ENCODE measurements at places on chromosomes 1 and 21.

DNA sequence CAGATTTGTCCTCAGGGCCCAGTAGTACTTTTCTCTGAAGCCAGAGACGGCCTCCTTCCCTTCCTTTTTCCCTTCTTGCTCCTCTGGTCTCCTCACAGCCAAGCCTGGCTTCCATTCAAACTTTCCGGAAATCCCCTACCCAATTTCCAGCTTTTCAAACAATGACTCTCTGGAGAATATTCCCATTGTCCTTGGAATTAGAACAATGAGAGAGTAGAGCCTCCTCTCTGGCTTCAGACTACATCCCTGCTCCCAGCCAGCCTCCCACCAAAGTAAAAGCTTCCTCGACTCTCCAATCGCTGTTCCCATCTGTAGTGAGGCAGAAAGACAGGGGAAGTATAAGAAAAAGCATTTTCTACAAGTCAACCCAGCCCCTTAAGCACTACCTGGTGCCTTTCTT is 77.7 kb upstream of the SOX13 start:
- DNase-seq: no peak

DNA sequence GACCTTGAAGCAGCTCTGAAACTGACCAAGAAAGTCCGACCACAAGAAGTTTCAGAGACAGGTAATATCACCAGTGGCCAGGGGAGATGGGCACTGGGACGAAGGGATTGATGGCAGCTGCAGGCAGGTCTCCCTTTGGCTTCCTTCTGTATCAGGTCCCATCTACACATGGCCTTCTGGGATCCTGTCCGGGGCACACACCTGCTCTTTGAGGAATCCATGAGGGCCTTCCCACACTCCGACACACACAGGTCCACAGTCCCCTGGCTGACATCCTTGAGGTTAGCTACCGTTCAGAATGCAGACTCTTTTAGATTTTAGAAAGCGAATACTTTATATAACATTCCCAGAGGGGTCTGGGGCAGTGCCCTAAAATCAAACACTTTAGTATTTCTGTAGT is 26.5 kb upstream of the TMEM125 start:
- no peak for DNase-seq

DNA sequence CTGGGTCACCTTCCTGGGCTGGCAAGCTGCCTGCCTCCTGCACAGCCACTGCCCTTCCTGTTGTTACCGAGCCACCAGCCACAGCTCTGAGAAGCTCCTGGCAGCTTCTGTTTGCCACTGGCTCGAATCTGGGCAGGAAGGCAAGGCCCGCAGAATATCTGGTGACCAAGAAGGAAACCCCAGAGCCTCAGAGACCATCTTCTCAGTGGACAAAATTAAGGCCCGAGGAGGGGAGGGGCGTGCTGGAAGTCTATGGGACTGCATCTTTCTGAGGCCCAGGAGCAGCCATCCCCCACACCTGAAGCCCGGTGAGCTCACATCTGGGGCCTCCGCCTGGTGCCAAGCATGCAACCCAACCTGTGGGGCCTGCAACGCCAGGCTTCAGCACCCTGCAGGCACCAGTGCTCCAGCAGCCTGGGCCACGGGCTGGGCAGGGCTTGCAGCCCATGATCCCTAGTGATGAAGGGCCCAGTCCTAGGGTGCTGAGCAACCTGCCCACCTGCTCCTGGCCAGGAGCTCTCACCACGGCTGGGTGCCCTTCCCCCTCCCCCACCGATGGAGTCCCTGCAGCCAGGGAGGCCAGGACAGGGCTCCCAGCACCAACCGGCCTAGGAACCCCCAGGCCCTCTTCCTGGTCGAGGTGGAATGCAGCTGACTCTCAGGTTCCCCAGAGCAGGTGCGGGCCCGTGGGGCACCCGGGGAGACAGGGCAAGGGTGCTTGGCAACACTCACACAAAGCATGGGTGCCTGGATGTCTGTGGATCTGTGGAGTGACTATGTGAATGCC is 879 bp downstream of the CPTP start:
- DNase-seq: no peak

DNA sequence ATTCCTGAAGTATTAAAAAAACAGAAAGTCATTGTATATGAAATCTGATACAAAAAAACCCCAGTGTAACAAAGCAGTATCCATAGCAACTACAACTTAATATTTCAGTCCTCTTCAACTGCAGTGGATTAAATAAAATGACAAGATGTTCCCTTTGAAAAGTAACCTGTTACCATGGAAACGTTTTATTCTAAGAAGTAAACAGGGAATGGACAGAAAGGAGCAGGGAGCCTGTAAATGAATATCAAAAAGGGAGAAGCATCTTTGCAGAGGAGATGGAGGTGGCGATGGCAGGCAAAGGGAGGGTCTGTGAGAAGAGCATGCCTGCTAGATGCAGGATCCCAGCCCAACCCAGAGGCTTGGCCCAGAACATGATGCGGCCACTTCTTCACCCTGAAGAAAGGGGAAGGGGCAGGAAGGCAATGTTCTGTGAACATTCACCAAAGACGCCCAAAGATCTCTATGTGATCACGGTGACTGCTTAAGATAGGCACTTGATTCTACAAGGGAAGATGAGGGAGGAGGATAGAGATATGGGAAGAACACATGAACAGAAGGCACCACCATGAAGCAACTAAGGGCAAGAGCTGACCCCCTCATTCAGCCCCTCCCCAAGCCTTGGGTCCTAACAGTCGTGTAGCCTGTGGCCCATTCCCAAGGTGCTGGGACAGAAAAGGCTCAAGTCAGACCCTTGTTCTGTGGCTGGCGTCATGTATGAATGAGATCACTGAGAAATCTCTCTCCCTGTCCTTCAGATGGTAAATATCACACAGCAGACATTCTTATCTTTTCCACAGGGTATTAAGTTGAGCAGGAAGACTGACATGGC is 200.0 kb downstream of the SLC45A1 start:
- no peak for DNase-seq

- no peak for DNase-seq
Observed at GRCh38 chr1:227893300-227893948, 54.3 kb downstream of the WNT9A start.

- DNase-seq: peak; percentile 24
Observed at GRCh38 chr1:221712776-221713431, 29.0 kb downstream of the DUSP10 start.

DNA sequence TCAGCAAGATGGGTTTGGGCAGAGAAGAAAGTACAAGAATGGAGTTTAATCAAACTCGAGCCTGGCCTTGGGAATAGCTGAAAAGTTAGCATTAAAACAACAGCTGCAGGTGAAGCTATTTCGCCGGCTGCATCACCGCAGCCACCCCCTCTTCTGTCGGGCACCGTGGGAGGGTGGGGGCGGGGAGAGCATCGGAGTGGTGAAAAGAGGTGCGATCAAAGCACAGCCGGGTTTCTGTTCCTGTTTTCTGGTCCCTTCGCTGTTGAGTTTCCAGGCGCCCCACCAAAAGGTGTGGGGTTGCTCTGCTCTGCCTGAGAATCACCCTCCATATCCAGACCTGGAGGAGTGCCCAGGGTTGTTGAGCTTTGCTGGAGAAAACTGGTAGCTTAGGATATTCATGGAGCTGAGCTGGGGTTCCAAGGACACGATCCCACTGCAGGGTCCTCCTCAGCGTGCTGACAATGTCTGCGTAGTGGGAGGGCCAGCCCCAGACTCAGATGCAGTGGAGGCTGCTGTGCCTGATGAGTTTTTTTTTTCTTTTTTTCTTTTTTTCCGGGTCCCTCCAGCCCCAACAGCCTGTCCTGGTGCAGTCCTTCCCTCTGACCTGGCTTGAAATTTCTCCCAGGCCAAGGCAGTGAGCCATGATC is 127.5 kb upstream of the C1orf174 start:
- no peak for DNase-seq

DNA sequence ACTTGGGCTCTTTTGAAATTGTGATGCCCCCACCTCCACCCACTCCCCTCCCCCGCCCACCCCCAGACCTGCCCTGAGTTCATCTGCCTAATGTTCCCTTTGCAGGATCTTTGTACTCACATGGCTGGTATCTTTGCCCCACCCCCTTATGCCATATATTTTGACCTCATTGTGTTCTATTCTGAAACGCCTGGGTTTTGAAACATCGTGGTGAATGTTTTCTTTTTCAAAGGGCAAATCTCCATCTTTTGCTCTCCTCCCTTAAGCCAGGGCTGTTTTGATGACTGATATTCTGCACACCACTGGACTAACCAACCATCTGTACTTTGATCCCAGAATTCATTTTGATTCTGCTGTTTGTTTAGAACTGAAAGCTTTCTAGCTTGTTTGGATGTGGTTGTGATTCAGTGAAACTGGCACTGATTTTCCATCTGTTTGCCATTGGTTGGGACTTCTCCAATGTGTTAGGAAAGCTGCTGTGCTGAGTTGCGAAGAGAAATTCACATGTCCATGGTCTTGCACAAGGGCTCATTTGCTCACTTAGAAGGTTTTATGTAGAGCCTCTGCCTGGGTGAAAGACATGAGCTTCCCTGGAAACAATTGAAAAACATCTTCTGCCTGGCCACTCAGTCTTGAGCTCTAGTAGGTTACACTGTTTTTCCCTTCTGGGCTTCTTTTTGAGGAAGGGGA is 16.5 kb downstream of the SMAP2 start:
- no peak for DNase-seq

GRCh38 chr1:211738691-211739301 is 63.4 kb upstream of the NEK2 start:
- no peak for DNase-seq

DNA sequence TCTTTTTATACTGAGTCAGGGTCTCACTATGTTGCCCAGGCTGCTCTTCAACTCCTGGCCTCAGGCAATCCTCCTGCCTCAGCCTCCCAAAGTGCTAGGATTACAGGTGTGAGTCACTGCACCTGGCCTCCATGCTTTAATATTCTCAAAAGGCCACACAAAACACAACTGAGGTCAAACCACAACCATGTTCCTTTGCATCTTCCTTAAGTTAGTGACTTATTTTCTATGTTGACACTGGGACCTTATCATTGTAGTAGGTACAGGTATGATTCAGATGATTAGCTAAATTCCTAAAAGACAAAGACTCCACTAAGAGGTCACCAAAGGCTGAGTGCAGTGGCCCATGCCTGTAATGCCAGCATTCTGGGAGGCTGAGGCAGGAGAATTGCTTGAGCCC is 131.9 kb upstream of the ATP1B1 start:
- no peak for DNase-seq

GRCh38 chr1:170634293-170634692 is 29.6 kb upstream of the PRRX1 start:
- DNase-seq: no peak

GRCh38 chr1:162197615-162198421 is 128.3 kb downstream of the NOS1AP start:
- DNase-seq: no peak

GRCh38 chr1:241997401-241997998 is 1.4 kb downstream of the MAP1LC3C start:
- DNase-seq: no peak

- DNase-seq: no peak
Observed at GRCh38 chr21:39454949-39455668, 3.3 kb downstream of the SH3BGR start.

- DNase-seq: no peak
Observed at GRCh38 chr1:203807196-203807595, 11.8 kb downstream of the ZBED6 start.

DNA sequence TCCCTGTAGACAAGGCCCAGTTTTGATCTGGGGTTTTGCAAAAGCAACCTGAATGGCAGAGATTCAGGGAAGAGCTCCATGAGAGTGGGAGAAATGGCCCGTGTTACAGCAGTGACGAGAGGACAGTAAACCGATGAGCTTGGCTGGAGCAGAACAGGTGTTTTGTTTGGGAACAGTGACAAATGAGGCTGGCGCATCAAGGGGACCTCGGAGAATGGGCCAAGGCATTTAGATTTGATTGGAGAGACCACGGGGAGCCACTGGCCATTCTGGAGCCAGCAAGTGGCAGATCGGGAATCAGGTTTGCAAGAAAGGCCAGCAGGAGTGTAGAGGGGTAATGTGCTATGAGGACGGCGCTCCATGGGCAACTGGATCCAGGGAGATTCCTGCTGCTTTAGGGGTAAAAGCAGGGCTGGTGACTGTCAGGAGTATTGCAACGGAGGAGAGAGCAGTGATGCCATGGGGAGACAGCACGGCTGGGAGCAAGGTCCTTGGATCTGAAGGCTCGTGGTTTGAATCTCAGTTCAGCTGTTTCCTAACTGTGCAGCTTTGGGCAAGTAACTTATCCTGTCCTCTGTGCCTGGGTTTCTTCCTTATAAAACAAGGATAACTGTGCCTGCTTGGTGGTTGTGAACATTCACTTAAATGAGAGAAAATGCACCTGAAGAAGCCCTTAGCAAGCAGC is 9.9 kb upstream of the KLHDC7A start:
- no peak for DNase-seq

GRCh38 chr1:164757625-164758024 is 198.6 kb downstream of the PBX1 start:
- DNase-seq: no peak

GRCh38 chr1:162456323-162456722 is 41.3 kb upstream of the UHMK1 start:
- DNase-seq: no peak

DNA sequence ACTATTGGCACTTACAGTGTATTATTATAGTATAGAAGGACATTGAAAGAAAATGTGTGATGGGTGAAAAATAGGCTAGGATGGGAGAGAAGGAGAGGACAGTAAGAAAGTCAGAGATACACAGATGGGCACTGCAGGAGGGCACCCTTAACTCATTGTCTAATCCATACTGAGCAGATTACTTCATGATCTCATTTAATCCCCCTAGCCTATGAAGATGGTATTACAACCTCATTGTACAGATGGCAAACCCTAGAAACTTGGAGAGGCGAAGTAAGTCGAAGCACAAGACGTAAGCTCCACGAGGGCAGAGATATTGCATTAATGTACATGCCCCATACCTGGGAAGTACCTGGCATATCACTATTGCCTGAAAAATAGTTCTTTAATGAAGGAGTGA is 346.9 kb upstream of the DAB1 start:
- no peak for DNase-seq

GRCh38 chr1:7534061-7534825 is 236.9 kb upstream of the VAMP3 start:
- no peak for DNase-seq

- no peak for DNase-seq
Observed at GRCh38 chr21:23014021-23014420, 2015.8 kb downstream of the NCAM2 start.

DNA sequence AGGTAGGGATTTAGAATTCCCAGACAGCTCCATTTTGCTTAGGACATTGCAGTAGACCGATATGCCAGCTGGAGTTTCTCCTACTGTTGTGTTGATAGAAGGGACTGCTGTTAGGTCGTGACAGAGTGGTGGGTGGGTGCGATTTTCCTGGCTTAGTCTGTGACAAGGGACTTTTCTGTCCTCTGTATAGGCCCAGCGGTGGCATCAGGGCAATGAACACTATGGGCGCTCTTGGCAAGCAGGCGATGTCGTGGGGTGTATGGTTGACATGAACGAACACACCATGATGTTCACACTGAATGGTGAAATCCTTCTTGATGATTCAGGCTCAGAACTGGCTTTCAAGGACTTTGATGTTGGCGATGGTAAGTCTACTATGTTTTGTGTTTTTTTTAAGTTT is 321.8 kb downstream of the ZP4 start:
- no peak for DNase-seq

- no peak for DNase-seq
Observed at GRCh38 chr1:84164567-84165021, 20.5 kb downstream of the PRKACB start.

- no peak for DNase-seq
Observed at GRCh38 chr1:243842978-243843511, 7.0 kb downstream of the AKT3 start.

- no peak for DNase-seq
Observed at GRCh38 chr21:16913010-16913409, 599.8 kb upstream of the CXADR start.

- DNase-seq: no peak
Observed at GRCh38 chr1:160579216-160579701, at the start of gene CD84. CD84 (minus strand) TSS chr1:160579496; CDS start chr1:160579437, 59 bp downstream.

GRCh38 chr1:25500694-25501093 is 42.7 kb upstream of the LDLRAP1 start:
- no peak for DNase-seq

GRCh38 chr1:113375878-113376277 is 14.4 kb upstream of the MAGI3 start:
- no peak for DNase-seq

Data from stimulated activated CD4-positive, alpha-beta T cell treated with anti-CD3 and anti-CD28 coated beads, Interleukin-1b, Interleukin-23, amount 100 ng/mL, for 1 hour (primary cell).